NCI-H1694 treated with DMSO at 0.1 percent for 48 hours (cell line): ENCODE measurements at places on chromosomes 5 and 9.

GRCh38 chr9:132901858-132902831 is 23.4 kb downstream of the SPACA9 start:
- DNase-seq, result peak; percentile 75

DNA sequence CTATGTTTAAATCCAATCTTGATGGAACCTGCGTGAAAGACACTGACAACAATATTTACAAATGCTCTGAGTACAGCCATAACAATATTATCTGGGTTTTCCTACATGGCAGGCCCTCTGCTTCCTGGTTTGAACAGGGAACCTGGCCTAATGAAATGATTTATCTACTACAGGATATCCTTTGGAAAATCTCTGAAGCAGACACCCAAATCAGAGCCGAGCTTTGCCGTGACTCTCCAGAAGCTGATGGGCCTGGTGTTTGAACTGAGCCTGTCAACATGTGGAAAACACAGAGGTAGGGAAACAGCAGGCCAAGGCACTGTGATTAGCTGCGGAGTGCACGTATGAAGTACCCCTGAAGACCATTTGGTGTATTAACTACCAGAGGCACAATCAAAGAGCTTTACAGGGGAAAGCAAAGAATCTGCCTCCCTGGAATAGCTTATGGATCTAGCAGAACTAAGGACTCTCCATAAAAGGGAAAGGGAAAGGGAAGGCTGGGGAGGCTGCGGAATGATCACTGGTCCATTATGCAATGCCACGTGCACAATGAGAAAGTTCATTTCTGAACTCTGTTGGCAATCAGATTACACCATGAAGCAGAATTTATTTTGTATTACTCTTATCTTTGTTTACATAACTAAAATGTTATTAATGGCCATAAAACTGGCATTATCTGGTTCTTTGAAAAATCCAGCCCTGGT is 321.9 kb downstream of the EBF1 start:
- DNase-seq, result no peak

DNA sequence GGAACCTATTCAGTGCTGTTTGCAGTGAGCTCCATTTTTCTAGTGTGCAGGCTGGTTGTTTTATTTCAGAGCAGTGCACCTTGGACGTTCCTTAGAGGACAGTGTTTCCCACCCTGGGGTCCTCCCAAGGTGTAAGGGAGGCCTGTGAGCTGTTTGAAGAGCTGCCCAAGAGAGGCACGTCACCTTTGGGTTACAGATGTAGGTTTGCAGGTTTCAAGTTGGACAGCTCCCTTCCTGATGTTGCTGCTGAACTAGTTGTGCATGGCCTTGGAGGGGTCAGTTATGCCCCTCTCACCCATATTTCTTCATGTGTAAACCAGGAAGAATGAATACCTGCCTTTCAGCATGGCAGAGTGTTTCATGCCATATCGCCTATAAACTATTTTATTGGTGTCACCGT is 34.7 kb upstream of the POMT1 start:
- no peak for DNase-seq

- no peak for DNase-seq
These were observed 399.9 kb downstream of the ELAVL2 start for GRCh38 chr9:23426144-23426543.

DNA sequence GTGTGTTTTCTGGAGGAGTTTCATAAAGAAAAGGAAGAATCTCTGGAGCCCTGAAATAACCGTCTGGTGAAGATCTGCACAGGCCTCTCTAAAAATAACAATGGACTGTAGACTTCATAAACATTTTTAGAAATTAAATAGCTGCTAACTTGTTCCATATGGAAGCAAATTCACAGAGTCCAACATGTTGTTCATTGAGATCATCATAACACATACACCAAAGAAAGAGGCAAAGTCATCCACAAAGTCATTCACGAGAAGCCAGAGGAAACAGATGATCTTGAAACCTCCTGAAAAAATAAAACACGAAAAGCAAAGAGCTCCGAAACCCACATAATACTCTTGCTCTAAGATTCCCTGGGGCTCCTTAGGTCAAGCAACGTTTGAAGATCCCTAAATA is 347.8 kb downstream of the EFNA5 start:
- DNase-seq, result no peak

GRCh38 chr9:132348676-132349075 is 6.1 kb downstream of the SETX start:
- DNase-seq, result no peak

- no peak for DNase-seq
These were observed 17.4 kb downstream of the FAM78A start for GRCh38 chr9:131258698-131259431.

- no peak for DNase-seq
These were observed 1980.0 kb upstream of the CDH6 start for GRCh38 chr5:29213475-29213874.

GRCh38 chr9:129884220-129885017 is 49.2 kb downstream of the USP20 start:
- no peak for DNase-seq

- DNase-seq, result no peak
These were observed 20.1 kb downstream of the SYK start for GRCh38 chr9:90821697-90822096.

- DNase-seq, result peak; percentile 84
These were observed at the start of gene MAP1B for GRCh38 chr5:72107131-72107900. Gene MAP1B (plus strand): TSS chr5:72107475. CDS start chr5:72107532, 57 bp downstream.

- no peak for DNase-seq
These were observed 290.5 kb upstream of the RASA1 start for GRCh38 chr5:86977190-86977589.

DNA sequence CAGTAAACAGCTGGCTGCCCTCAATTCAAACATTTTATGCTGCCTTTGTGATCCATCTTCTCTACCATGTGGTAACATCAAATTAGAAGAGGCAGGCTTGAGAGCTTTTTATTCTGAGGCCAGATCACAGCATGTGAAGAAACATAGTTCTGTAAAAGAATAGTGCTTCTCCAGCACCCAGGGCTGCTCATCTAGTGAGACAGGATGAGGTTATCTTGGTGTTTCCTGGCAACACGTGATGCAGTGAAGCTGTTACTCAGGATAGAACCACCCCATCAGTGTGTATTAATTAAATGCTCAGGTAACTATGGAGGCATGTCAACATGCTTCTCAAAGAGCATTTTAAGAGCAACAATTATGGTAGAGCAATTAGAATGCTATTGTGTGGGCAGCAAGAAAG is 400.5 kb upstream of the ACO1 start:
- no peak for DNase-seq

DNA sequence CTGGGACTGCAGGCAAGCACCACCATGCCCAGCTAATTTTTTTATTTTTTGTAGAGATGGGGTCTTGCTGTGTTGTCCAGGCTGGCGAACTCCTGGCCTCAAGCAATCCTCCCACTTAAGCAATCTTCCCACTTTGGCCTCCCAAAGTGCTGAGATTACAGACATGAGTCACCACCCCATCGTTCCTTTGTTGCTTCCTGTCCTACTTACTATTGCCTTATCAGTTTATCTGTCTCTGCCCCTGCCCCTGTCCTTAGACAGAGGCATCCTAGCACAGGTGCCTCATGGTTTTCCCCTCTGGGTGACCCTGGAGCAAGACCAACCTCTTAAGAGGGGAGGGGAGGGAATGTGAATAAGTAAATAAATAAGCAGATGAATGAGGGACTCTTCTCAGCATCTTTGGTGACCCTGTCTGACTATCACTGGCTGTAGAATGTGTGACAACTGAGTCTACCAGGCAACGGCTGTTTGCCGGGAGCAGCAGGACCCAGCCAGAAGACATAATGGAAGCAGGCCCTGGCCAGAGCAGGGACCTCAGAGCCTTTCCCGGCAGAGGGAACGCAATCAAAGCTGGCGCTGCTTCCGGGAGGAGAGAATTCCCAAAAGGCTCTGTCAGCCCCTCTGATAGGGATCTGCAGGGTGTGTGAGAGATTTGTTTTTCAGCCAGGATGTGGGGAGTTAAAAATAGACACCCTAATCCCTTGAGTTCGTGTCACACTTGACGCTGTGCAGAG is 43.8 kb upstream of the DAB2IP start:
- DNase-seq, result no peak

GRCh38 chr5:10519729-10520128 is 44.1 kb upstream of the ANKRD33B start:
- DNase-seq, result no peak

- DNase-seq, result no peak
These were observed 329.7 kb downstream of the NR2F1-AS1 start for GRCh38 chr5:93251347-93251746.

GRCh38 chr5:175700991-175701390 is 43.1 kb downstream of the HRH2 start:
- DNase-seq, result no peak
